Urinary bladder (tissue), 4 donors: ENCODE measurements at places on chromosomes 2 and 18. TPM values are rescaled to one million over a fixed set of nuclear protein-coding genes. Genes with fewer than 3 reads are reported as not detected.

DNA sequence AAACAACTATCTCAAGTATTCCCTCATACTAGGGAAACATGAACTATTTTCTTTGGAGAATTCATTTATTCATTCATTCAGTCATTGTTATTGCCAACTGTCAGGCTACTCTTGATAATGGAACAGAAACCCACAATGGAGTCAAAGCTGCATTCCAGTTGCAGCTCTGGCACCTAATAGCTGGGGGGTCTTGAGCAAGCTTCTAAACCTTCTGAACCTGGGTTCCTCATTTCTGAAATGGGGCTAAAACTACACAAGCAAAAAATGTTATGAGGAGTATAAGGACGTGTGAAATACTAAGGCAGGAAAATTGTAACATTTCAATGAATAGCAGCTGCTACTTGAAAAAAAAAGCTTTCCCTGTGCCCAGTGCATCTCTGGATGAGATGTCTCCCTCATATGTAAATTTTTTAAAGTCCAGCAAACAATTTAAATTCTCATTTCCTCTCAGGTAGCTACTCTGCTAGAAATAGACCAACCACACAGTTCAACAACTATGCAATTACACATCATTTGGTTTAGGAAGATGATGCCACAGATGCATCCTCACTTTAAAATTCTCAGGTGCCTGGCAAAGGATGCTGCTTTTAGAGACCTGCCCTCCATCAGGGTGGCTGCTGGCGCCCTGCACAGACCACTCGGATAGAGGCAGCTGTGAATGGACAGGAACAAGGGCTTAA, 38.5 kb downstream of the SPRED2 start:
- no peak for DNase-seq

Gene PLEK
- total RNA-seq = 12.4 TPM

Gene LOXHD1
- total RNA-seq = 1.2 TPM

- DNase-seq = no peak
These were observed 47.8 kb downstream of the NHEJ1 start for GRCh38 chr2:219112651-219113338.

GRCh38 chr2:42051543-42052235, 3.9 kb downstream of the PKDCC start:
- no peak for DNase-seq

Gene SCYGR4
- total RNA-seq = not detected

- DNase-seq = no peak
These were observed 23.8 kb downstream of the SMAD4 start for GRCh38 chr18:51053814-51054213.

- no peak for DNase-seq
These were observed 53.6 kb downstream of the GALNT1 start for GRCh38 chr18:35635170-35635569.

DNA sequence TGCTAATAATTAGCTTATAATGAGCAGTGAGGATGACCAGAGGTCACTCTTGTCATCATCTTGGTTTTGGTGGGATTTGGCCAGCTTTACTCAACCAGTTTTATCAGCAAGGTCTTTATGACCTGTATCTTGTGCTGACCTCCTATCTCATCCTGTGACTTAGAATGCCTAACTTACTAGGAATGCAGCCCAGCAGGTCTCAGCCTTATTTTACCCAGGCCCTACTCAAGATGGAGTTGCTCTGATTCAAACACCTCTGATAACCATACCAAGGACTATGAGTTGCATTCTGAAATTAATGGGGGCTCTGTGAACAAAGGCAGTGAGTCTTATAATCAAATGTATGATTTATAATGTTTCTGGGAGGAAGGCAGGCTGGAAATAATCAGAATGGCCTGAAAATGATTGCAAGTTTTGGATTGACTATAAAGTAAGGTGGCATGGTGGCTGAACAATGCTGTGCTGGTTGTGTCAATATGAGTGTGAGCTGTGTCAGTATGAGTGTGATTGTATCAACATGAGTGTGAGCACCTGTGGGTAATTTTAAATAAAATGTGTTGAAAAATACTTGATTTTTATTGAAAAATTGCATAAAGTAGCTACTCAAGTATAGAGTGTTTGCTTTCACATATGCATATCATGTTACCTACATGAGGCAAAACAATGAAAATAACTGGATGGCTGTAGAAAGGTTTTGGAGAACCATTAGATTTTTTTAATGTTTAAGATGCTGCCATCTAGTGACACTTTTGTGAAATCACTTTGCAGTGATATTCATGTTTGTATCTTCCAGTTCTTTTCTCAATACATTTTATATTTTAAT, 103.0 kb downstream of the KYNU start:
- DNase-seq = no peak

Gene SLC4A3
- 1.3 TPM for total RNA-seq

DNA sequence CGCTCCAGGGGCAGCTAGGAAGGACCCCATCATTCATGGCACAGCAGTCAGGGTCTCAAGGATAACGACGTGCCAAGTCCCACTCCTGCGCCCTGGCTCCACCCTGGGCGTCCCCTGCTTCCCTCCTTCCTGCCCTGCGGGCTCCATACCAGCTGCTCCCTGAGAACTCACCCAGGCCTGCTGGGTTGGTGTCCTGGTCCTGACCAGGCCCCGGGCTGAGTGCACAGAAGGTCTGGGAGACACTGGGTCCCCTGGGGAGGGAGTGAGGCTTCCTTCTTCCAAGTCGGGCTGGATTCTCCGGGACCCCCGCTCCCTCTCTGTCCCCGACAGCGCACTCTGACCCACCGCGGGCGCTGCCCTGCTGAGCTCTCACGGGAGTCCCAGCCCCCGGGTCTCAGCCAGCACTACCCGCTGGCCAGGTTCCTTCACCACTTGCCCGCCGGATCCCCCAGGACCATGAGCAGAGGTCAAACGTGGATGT, 160.2 kb downstream of the PXDN start:
- no peak for DNase-seq

DNA sequence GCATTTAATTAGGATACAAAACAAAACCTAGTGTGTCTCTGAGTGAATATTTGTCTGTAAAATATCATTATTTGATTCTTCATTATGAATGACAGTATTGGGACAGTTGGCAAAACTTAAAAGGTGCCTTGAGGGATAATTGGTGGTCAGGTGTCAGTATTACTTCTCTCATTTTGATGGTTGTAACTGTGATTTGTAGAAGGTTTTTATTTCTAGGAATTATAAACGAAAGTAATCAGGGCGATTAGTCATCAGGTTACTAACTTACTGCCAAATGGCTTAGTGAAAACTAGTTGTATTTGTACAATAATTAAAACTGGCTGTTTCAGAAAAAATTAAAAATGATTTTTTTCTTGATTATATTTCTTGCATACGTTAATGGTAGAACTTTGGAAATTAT, 117.6 kb downstream of the BIRC6 start:
- DNase-seq = no peak

GRCh38 chr18:35582899-35583558, 1.5 kb downstream of the GALNT1 start:
- no peak for DNase-seq

DNA sequence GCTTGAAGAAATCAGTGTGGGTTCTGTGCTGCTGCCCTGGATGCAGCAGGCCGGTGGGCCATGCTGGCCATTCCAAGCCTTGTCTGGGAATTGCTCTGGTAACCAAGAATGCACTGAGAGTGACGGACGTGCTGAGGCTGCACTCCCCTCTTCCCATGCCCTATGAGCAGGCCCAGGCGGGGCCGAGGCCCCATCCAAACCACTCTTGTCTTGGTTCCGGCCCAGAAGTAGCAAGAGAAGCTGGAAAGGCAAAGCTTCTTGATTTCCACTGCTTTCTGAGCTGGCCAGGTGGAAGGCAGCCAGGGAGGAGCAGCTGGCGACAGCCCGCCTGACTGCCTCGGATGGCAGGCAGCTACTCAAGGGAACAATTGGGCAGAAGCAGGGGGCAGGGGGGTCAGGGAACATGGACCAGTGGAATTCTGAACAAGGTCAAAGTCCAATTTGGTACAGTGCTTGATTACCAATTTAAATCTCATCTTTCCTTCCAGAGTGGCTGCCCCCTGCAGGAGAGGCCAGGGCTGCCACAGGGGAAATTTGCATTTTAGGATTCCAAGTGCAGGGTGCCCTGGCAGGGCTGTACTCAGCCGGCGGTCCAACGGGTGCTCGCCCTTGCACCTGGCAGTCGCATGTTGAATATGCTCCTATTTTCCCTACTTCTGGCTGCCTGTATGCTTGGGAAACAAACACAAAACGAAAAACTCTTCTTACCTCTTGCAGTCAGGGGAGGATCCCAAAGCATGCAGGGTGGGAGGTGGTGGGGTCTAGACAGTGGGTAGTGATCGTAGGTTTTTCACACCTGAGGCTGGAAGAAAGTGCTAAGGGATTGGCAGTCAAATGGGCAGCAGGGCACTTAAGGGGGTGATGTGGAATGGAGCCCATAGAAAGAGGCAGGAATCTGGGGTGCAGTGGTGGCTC, 67.3 kb downstream of the LIPG start:
- no peak for DNase-seq

DNA sequence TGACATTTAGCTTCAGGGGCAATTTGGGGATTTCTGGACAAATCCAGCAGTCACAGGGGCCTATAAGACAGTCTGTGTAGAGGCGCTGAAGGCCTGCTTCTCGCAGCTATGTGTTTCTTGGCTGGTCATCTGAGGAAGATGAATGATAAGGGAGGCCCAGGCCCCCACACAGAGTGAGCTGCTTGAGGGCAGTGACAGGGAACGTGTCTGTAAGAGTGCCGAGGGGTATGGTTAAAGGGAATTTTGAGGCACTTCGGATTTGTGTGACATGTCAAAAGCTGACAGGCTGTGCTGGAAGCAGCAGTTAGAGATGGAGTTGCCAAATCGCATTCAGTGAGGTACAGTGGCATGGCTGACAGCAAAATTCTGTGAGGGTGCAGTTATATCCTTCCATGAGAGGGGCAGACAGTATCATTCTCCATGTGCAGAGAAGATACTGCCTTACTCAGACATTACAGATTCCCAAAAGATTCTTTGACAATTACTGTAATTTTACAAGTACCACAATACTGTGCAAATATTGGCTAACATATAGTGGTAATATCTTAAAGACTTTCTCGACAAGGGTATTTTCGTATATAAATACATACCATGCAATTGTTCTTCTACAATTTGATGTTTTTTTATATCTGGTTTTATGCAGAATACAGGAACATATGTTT, 74.0 kb downstream of the CERS6 start:
- no peak for DNase-seq

DNA sequence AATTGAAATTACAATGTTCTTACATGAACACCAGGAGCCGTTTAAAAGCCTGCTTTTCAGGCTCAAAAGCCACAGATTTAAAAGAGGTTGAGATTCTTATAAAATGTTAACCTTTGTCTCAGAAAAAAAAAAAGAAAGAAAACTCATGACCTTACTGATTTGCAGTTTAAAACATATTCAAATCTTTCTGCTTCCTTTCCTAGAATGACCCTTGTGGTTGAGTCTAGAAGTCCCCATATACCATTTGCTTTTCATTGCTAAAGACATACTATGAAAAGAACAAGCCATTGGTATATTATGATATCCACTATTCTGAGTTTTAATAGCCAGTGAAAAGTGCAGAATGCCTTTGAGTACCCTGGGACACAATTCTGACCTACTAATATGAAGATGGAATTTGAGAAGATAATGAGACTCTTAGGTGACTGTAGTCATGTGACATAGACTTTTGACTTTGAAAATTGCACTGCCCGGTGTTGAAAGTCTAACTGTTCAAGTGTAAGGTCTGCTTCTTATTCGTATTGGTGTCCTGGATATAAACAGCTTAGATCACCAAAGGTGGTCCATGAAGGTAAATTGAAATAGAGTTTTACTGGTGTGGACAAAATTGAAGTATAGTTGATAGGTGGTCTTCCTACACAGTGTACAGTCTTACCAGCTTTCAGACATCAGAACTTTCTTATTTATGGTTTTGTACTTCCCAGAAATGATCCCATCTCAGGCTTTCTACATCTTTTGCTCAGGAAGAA, 117.0 kb downstream of the DOCK10 start:
- no peak for DNase-seq

GRCh38 chr18:6683112-6683876, 46.2 kb upstream of the ARHGAP28 start:
- no peak for DNase-seq

Gene SCYGR8
- total RNA-seq = not detected

Gene GNLY
- total RNA-seq = not detected

GRCh38 chr2:106193690-106193976, 468 bp downstream of the UXS1 start:
- DNase-seq = no peak

DNA sequence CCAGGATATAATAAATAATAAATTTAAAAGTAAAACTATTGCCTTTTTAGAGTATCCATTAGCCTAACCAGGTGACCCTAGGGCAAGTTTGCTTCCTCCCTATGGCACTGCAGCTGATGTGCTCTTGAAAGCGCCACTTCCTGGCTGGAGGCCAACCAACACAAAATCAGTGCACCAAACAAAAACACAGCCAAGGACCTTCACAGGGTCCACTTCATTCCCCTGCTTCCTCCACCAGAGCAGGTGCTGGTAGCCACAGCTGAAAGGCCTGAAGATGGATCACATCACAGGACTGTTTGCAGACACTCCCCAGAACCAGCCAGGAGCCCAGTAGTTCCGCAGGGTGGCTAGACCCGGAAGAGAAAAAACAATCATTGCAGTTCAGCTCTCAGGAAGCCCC, 108.8 kb downstream of the TWIST2 start:
- no peak for DNase-seq

Gene DIPK1C
- 1.6 TPM for total RNA-seq

GRCh38 chr2:227482638-227483340, 10.8 kb downstream of the AGFG1 start:
- DNase-seq = no peak

DNA sequence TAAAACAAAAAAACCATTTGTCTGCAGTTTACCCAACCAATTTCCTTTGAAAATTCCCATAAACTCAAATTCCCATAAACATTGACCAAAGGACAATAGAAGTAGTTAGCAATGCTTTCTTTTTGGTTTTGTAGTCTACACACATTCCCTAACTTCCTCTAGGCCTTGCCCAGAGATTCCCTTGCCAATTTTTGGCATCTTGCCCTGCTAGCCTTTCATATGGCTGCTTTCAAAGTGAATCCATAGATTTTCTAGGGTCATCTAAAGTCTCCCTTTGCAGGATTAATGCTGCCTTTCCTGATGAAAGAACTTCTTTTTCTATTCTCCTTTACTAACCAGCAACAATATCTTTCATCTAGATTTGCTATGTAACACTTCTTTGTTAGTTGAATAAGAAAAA, 33.4 kb downstream of the THSD7B start:
- no peak for DNase-seq
